ENCODE measurements at places on chromosomes 3 and 15.

DNA sequence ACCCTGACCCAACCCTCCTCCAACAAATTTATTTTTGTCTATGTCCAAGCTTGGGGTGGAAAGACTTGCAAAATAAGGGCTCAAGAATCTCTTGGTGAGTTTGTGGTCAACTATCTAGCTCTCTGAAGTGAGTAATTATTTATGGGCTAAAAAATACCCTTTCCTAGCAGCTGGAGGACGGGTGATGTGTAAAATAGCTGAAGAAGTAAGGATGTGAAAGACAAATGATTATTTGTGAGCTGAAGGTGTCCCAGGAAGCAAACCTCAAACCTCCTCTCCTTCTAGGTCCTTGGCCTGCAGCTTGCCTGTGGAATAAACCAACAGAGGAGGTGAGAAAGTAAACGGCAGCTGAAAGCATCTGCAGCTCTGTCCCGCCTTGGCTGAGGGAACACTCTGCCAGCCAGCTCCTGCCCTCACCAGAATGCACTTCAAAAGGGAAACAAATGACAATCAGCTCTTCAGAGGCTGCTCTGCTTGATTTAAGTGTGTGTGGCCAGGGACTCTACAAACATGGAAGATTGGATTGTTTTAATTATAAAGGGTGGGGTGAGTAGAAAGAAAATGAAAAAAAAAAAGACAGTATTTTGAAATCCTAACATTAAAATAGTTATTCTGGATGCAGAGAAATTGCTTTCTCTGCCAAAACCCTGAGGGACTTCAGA lies 60.3 kb downstream of the TM4SF4 start:
- peak; percentile 16 for DNase-seq

DNA sequence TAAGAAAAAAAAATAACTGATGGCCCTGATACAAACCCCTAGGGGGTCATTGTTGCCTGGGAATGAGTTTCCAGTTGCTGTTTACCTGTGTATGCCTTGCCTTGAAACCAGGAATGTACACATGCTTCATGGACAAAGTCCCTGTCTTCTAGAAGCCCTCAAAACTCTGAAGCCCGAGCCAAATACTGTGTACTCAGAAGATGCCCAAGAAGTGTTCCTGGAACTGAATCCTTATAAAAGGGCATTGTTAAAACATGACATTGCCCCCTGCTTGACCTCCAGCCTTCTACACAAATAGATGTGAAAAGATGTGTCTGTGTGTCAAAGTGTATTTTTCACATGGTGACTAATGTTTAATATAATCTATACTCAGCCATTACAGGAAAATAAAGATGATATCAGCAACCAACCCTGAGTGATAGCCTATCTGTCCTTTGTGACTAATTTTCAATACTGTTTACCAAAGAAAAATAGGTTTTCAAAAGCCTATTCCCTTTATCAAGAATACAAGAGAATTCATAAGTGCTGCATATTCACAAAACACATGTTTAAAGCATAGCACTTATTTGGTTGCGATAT lies 325.9 kb downstream of the MECOM start:
- DNase-seq = no peak

- no peak for DNase-seq
Measured at GRCh38 chr3:177578488-177578887, 381.2 kb upstream of the TBL1XR1 start.

DNA sequence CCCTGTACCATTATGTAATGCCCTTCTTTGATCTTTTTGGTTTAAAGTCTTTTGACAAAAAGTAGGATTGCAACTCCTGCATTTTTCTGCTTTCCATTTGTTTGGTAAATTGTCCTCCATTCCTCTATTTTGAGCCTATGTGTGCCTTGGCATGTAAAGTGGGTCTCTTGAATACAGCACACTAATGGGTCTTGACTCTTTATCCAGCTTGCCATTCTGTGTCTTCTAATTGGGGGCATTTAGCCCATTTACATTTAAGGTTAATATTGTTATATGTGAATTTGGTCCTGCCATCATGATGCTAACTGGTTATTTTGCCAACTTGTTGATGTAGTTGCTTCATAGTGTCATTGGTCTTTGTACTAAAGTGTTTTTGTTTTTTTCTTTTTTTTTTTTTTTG lies 32.4 kb downstream of the CMC1 start:
- DNase-seq = no peak

DNA sequence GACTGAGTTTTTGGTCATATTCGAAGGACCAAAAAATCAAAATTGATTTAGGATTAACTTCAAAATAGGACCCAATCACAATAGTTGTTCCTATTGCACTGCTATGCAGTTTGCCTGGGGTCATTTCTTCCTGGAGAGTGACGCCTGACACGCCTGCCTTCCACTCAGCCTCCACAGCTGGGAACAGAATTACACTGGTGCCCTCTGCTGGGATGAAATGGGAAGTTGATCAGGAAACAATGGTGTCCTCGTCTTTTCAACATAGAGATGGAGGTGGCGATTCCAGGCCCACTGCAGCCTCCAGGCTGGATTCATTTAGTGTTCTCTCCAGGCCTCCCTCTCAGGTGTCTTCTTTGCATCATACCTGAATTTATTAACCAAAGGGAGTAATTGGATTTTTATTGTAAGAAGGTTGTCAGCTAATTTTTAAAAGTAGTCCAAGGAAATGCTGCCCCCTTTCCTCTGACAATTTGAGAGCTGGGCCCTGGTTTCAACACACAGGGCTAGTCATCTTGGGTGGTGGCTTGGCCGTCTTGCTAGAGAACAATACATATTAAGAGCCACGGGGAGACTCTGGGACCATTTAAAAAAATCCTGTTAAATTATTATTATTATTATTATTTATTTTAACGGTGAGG lies 69.7 kb downstream of the GAP43 start:
- peak; percentile 79 for DNase-seq

GRCh38 chr15:98953000-98953787 lies 54.4 kb downstream of the PGPEP1L start:
- DNase-seq = no peak

GRCh38 chr3:101941318-101942040 lies 92.2 kb downstream of the NFKBIZ start:
- no peak for DNase-seq

DNA sequence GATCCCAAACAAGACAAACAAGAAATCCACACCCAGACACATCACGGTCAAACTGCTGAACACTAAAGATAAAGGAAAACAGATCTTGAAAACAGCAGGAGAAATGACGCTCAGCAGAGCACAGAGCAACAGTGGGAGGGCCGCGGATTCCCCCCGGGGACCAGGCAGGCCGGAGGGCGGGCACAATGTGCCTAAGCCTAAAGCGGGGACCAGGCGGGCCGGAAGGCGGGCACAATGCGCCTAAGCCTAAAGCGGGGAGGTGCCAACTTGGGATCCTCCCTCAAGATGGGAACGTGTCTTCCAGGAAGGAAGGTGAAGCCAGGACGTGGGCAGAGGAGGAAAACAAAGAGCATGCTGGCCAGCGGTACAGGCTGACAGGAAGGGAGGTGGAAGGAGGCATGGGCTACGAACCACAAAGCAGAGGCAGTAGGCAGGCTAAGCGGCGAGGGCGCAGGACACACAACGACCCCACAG lies 31.1 kb downstream of the CYFIP1 start:
- no peak for DNase-seq

DNA sequence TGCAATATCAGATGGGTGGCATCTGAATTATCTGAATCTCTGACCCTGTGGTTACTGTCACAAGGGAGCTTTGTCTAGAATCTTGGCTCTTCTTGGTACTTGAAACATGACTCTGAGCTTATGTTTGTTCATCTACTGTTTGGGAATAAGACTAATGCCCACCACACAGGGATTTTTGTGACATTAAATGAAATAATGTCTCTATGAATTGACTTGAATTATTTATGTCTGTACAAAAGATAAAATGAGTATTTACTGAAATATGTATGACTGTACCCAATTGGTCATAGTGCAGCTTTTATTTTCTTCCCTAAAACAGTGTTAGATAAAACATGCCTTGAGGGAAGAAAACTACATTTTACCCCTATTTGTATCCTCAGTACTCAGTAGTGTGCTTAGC lies 87.9 kb upstream of the ZPLD1 start:
- no peak for DNase-seq

DNA sequence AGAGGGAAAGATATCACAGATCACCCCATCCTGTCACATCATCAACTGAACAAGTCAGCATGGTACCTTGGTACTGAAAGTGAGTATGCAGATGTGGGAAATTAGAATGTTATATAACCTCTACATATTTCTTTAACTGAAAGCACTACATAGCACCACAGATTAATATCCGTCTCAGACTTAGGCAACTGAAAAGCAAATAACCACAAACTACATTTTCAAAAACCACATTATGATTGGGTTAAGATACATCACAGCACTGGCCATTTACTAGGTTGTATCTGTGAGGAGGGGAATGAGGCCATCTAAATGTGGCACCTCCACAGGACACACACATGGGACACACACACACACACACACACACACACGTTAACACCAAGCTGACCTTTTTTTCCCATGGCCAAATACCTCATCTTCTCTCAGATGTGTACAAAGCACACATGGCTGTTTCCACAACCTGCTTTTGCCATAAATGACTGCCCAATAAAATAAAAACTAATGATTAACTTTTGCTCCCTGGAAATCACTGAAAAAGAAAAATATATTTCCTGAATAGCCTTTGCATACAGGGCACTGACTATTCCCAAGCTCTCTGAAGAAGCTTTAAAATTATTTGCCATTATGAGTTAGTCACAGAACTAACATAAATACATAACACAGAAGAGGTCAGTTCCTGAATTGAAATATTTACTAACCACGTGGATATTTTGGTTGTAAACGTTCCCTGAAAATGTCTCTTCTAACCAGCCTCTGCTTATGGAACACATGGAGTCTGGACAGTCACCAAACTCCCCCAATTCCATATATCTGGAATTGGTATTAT lies 60.1 kb downstream of the SUMF1 start:
- DNase-seq = peak; percentile 18

- DNase-seq = peak; percentile 30
Measured at GRCh38 chr15:101264911-101265641, 12.2 kb downstream of the SELENOS start.

GRCh38 chr3:16846373-16847080 lies 38.2 kb upstream of the PLCL2 start:
- DNase-seq = peak; percentile 54

- no peak for DNase-seq
Measured at GRCh38 chr3:129749692-129750091, 143.2 kb upstream of the PLXND1 start.

GRCh38 chr15:53068636-53069035 lies 278.5 kb upstream of the ONECUT1 start:
- no peak for DNase-seq

DNA sequence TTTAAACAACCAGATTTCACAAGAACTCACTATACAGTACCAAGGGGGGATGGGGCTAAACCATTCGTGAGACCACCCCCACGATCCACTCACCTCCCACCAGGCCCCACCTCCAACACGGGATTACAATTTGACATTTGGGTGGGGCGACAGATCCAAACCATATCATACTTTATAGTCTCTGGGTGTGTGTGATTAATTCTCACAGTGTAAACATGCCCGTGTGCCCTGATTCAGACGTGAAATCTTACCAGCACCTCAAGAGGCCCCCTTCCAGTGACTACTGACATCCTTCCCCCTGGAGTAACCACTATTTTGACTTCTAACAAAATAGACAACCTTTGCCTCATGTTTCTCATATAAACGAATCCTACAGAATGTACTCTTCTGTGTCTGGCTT lies 5.0 kb upstream of the PDIA5 start:
- no peak for DNase-seq

GRCh38 chr15:52082197-52083036 lies 30.2 kb downstream of the BCL2L10 start:
- DNase-seq = no peak

DNA sequence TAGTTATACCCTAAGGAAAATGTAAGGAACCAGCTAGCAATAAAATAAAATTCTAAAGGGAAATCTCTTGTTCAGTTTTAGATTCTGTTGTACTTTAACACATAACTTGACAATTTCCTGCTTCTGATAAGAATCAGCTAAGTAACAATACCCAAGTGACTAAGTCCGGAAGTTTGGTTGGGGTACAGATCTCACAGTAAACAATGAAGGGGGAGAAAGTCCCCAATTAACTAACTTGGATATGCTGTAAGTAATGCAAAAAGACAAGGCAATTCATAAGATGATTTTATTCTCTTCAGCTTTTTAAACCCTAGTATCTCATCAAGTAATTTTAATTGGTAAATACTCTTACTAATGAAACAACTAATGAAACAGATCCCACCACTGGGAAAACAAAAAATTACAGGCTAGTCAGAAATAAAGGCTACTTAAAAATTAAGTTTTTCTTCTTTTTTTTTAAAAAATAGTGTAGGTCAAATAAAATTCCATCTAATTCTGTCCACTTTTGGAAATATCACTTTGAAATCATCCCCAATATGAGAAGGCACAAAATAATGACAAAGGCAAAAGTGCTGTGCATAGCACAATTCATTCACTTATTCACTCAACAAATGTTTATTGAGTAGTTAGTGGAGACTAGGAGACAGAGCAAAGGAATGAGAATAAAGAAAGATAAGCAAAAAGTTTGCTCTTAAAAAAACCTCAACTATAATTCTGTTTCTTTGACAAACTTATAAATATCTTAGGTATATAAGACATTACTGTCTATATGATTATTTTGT lies 37.8 kb upstream of the IL20RB start:
- DNase-seq = no peak

DNA sequence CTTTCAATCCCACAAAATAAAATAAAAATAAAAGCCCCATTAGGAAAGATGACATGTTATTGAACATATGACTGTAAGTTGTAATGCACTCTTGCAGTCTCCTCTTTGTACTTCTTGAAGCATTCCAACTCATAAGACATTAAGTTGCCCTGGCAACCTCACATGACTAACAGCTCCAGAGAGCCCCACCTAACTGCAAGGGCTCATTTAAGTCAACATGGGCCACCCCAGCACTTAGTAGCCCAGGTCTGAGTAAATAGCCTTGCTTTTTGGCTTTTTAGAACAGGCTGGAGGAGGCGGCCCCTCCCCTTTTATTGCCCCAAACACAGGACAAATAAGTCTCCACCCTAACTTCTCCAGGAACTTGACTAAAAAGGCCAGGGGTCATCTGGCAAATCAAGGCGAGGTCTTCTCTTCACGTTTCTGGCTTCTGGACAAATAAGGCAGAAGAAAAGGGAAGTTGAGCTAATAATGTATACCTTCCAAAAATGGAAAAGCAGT lies 135.1 kb downstream of the TMCO5A start:
- DNase-seq = peak; percentile 7

GRCh38 chr15:31478702-31479221 lies 152.1 kb downstream of the KLF13 start:
- no peak for DNase-seq

DNA sequence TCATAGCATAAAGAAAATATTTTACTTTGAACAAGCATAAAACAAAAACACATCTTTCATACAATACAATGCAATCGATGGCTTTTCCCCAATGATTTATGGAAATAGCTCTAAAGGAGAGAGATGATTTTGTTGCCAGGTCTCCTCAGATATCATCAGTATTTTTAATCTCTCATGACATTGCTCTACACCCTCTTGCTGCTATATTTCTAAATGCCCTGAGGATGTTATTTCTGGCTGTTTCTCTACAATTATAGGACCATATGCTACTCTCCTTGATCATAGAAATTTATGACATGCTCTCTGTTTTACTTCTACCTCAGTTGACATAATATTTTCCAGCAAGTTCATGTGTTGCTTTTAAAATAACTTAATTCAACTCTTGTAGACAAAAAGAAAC lies 654.9 kb upstream of the GBE1 start:
- no peak for DNase-seq

All from body of pancreas (tissue), 4 donors.